ENCODE measurements at places on chromosomes 7 and 10.

DNA sequence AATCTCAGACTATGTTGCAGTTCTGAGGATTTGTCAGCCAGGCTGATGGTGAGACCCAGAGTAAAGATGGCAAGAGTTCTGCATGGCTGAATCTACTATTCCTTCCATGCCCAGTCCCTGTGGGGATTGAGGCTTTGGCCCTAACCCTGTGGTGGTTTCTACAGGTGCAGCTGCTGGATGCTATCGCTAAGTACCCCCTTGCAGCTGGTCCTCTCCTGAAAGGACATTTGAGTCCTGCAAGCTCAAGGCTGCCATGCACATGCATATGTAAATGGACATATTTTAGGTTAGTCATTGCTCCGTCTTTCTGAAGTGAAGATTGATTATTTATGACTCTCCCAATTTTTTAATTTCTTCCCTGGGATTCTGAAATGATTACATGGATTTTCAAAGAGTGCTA, 1122.2 kb upstream of the CELF2 start:
- no peak for DNase-seq

- no peak for DNase-seq
These were observed 139.7 kb downstream of the ATE1 start for GRCh38 chr10:121788115-121788514.

DNA sequence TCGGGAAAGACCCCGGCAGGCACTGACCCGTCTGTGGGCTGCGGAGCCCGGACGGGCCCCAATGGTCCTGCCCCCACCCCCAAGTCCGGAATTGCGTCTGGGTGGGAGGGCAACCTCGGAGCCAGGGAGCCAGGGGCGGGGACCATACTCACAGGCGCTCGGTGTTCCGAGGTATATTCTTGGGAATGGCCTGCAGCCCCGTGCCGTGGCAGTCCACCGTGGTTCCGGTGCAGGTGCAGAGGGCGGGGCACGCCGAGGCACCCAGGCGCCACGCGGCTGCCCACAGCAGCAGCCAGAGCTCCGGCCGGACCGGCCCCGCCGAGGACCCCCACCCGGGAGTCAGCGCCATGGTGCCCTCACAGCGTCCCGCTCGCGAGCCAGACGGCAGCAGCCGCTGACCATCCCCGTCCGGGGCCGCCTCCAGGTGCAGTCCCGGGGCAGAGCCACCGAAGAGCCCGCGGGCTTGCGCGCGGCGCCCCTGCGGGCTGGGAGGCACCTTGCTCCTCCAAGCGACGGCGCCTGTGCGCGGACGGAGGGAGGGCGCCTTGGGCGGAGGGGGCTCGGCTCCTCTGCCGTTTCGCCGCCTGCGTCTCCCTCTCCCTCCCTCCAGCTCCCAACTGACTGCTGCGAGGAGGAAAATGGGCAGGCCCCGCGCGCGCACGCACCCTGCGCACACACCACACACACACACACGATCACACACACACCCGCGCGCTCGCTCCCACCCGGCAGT, at the start of gene SLIT1:
Gene SLIT1, minus strand, starts transcription at position 634 of the 733 bp plus-strand sequence. Its CDS starts 285 bp downstream, at position 349.
- DNase-seq, result no peak

DNA sequence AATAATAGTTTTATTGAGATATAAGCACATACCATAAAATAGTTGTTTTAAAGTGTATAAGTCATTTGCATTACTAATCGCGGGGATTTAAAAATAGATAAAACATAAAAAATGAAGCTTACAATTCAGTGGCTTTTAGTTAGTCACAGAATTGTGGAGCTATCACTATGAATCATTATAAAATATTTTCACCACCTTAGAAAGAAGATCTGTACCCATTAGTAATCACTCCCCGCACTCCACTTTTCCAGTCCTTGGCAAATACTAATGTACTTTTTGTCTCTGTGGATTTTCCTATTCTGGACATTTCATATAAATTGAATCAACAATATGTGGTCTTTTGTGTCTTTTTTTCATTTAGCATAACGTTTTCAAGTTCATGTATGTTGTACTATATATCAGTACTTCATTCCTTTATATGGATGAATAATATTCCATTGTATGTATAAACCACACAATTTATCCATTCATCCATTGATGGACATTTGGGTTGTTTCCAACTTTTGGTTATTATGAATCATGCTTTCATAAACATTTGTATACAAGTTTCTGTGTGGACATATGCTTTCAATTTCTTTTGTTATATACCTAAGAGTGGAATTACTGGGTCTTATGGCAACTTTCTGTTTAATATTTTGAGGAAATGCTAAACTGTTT, 162.5 kb downstream of the MAGI2 start:
- no peak for DNase-seq
